Glomerular endothelial cell (primary cell): ENCODE measurements at places on chromosomes 5 and 9.

GRCh38 chr5:158758675-158759074 is 341.0 kb downstream of the EBF1 start:
- no peak for DNase-seq

DNA sequence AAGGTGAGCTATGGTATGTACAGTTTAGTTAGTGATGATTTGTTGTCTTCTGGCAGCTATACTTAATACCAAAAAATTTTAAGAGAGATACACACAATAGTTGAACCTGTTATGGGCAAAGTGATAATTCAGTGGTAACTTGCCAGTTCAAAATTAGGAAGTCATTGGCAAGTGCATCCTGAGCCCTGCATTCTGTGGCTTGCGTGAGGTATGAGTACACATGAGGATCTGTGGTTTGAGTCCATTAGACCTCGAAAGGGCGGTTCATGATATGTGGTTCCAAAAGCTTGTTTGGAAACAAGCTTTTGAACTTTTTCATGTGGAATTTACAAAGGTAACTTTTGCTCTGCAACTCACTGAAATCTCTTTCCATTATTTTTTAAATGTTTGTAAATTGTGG is 47.0 kb downstream of the GPR21 start:
- DNase-seq: no peak

DNA sequence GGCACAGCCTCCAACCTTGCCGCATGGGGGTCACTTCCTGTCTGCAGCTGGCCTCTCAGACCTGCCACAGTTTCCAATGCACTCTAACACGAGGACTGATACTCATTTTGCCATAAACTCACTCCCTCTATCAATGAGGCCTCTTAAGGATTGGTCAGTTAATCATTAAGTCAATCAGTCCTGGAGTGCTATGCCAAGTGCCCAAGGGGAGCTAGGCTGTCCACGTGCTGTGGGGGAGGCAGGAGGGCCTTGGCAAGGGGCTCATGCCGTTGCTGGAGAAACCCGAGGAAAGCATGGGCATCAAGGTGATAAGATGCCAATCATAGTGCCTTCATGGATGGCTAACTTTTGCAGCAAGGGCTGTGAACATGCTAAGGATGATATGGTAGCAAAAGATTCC is 1.7 kb upstream of the ALDH1B1 start:
- no peak for DNase-seq

GRCh38 chr5:7759951-7760580 is 90.9 kb downstream of the CFAP90 start:
- no peak for DNase-seq

- DNase-seq: no peak
These were observed 207.2 kb downstream of the GADD45G start for GRCh38 chr9:89811886-89812450.

DNA sequence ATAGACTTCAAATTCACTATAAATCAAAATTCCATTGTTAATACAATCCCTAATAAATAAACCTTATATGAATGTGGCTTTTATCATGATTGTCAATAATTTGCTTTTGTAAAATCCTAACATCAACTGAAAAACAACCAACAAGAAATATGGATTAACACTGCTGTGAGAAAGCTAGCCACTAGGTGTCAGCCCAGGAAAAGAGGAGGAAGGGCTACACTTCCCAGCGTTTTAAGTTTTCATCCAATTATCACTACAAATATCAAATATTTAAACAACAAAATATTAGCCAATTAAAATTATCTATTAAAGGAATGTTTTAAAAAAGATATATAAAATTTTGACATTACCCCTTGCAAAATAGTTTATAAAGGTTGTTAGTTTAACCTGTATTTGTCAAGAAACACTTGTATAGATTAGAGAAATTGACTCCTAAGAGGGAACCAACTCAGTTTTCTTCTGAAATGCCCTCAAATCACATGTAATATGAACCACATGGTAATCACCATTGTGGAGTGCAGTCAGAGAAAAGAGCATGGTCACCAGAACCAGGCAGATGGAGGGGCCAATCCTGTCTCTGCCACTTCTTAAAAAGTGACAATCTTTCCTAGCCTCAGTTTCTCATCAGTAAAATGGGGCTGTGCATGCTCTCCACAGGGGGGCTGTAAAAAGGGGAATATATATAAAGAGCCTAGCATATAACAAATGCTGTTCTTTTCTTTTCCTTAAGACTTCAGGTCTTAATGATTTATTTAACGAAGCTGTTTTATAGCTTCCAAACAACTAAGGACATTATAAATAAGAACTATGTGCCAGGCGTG is 188.2 kb downstream of the CRB2 start:
- DNase-seq: peak; percentile 37

DNA sequence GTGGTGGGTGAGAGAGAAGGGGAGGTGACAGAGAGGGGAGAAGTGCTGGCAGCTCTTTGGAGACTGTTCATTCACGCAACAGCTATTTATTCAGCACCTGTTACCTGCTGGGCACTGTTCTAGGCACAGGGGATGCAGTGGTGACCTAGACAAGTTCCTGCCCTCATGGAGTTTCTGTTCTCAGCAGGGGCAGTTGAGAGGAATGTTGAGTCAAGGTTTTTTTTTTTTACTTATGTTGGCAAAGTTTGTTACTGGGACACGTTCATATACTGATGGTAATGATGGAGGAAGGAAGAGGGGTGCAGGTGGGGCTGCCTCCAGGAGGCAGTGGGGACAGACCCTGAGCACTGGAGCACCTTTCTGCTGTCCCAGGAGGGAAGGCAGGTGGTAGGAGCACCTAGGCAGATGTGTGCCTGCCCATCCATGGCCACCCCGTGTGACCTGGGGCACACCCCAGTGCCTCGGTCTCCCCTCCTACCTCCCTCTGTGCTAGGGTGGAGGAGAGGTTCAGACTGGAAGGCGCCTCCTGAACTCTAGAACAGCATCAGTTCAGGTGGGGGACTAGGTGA is 49.4 kb upstream of the SLC25A51 start:
- no peak for DNase-seq

GRCh38 chr9:99294850-99295461 is 72.9 kb downstream of the SEC61B start:
- no peak for DNase-seq

GRCh38 chr5:94690778-94691177 is 72.3 kb downstream of the SLF1 start:
- no peak for DNase-seq

- no peak for DNase-seq
These were observed 16.0 kb downstream of the INSYN2B start for GRCh38 chr5:169964246-169964645.

DNA sequence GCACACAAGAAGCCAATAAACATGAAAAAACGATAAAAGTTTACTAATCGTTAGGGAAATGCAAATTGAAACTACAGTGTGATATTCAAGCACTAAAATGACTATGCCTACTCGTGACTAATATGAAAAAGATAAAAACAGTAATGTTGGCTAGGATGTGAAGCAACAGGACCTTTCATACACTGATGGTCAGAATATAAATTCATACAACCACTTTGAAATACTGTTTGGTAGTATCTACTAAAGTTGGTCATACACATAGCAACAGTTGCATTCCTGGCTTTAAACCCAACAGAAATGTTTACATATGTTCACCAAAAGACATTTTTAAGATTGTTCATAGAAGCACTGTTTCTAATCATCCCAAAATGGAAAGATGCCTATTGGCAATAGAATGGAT is 24.3 kb downstream of the FBXO38 start:
- no peak for DNase-seq

DNA sequence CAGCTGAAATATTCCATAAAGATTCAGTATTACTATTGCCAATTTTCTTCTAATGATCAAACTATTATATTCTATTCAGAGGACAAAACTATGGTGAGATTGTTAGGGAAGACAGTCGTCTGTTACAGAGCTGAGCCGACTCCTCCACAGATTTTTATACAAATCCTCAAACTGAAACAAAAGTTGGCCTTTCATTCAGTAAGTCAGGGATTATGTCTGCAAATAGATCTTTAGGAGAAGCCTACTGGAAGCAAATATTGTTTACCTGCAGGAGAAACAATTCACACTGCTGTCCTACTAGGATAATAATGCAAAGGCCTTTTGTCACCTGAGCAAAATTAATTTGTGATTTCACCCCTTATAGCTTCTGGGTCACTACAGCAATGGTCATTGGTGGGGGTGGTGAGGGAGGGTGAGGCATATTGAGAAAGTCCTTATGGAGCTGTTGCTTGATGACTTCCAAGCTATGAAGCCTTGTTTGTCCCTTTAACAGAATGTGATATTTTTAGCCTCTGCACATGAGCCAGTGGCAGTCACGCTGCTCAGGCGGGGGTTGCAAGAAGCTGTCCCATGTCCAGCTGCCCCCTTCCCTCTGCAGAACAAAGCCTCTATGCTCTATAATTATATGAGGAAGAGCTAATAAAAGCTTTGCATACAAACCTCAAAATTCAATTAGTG is 200.5 kb upstream of the KLF9 start:
- DNase-seq: no peak

GRCh38 chr9:130287736-130288135 is 22.2 kb downstream of the HMCN2 start:
- DNase-seq: no peak

DNA sequence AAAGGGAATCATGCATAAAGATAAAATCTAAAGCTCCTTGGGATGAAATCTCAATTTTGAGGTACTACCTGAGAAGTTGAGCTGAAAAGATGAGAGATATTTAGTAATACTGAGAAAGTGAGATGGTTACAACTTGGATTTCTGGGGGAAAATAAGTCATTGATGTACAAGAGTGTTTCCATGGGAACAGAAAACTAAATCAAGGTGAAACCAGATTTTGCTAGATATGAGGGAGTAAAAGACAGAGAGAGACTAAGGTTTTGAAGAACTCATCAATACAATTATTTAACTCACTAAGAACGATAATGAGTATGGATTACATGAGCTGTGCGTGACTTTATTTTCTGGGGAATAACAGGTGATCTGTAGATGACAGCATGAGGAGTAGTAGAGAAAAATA is 10.2 kb upstream of the ST8SIA4 start:
- no peak for DNase-seq

- no peak for DNase-seq
These were observed 206.6 kb downstream of the SEMA5A start for GRCh38 chr5:9339206-9339818.

DNA sequence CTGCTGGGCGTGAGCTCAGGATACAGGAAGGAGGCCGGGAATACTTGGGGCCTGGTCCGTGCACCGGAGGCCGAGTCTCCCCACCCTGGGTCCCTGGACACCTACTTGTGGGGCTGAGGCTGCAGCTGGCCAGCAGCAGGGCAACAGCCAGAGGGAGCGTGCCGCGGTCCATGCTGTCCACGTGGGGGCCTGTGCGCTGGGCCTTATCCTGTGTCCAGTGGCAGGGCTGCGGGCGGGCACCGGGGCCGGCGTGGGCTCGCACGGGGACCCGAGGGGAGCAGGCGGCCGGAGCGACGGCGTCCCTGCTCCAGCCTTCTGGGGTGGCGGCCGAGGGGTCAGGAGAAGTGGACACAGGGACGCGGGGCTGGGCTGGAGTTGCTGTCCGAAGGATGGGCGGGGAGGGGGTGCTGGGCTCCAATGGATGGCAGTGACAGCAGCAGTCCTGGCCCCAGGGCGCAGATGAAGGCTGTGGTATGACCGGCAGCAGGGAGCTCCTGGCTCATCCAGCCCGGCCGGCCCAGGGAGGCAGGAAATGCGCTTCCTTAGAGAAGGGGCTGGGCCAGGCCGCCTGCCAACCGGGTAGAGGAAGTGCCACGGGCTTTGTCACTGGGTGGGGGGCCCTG is at the start of gene ENG:
Gene ENG, minus strand, starts transcription at position 475 of the 623 bp plus-strand sequence. Its CDS starts 303 bp downstream, at position 172.
- DNase-seq: no peak

DNA sequence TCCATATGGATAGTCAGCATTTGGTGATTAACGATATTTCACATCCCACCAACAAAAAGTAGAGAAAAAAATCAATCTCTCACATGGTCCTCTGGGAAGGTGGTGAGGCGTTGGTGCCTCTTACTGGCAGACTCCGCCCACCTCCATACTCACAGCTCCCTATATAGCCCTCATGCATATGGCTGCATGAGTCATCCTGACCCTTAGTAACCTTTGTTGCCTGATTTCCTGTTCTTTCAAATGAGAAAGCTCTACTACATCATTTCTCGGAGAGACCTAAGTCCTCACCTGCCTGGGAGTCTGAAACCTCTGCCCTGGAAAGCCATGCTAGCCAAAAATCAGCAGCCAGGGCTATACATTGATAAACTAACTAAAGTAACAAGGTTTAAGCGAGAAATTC is 33.3 kb upstream of the ABCA1 start:
- DNase-seq: no peak

DNA sequence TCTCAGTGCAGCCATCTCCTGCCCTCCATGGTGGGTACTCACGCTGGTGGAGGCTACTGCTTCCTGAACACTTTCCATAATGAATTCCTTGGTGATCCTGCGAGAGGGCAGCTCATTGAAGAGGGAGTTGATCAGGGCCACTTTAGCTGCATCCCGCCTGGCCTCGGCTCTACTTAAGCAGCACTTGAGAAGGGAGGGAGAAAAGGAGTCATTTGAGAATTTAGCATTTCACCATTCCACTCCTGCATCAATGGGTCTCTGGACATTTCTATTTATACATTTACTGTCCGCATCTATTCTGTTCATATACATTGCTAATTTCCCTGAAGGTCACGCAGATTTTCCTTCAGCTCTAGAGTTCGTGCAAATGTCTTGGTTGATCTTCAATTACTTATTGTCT is 35.1 kb downstream of the LIX1 start:
- DNase-seq: no peak

GRCh38 chr9:103731541-103731940 is 362.6 kb upstream of the SMC2 start:
- DNase-seq: no peak

- no peak for DNase-seq
These were observed 121.1 kb downstream of the FBXL7 start for GRCh38 chr5:15621094-15621493.

- DNase-seq: no peak
These were observed 754.7 kb downstream of the DTWD2 start for GRCh38 chr5:118233606-118234005.

GRCh38 chr5:73395256-73395655 is 53.3 kb downstream of the FOXD1 start:
- DNase-seq: no peak

DNA sequence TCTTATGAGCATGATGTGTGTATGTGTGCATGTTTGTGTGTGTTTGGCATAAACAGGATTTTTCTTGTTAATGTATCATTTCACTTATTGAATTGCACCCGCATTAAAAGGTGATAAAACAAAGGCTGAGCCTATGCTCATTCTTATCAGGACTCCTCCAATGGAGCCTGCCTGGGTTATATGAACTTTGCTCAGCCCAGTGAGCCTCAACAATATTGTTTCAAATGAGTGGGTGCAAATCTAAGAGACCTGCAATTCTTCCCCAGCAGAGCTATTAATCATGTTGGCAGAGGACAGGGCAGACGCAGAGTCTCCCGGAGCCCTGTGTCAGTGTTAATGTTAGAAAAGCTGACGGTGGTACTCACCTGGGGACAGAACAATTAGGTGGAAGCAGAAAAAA is 71.6 kb downstream of the SH3RF2 start:
- DNase-seq: no peak
